ENCODE measurements at places on chromosomes 7 and 10. TPM values are rescaled to one million over a fixed set of nuclear protein-coding genes. Genes with fewer than 3 reads are reported as not detected.

NKX2-3 gene
- total RNA-seq: 0.40 TPM

DNA sequence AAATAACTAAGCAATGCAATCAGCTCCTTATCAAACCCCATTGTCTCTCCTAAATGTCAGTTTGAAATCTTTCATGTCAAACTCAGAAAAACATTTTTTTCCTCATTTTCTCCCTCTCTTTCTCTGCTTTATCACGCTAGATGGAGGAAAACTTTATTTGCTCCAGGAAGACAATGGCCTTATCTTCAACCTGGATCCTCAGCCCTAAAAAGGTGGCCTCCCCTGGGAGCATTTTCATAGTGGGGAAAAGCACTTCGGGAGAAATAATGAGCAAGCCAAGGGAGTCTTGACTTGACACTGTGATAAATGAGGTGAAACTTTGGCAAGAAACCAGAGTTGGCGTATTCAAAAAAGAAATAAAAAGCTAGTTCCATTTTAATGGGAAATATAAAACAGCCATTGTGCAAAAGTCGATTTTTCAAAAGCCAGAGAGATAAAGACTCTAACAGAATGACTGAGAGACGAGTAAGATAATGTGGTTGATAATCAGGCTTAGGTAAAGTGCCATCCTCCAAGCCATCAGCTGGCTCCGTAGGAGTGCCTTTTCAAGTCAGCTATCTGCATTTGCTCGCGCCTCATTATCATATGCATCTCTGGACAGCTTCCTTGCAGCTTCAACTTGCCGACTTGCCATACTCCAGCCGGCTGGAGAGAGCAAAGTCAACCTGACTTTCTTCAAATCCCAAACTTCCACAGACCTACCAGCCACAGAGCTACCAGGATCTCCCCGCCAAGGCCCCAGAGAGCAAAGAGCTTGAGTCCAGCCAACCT, 19.9 kb downstream of the HABP2 start:
- no peak overlapping the region for H3K4me3 ChIP-seq
- no peak for DNase-seq
- H3K27ac ChIP-seq: no peak overlapping the region
- H3K4me1 ChIP-seq: no peaks in the 10 kb centered on the region

- H3K4me3 ChIP-seq: no peak overlapping the region
- H3K36me3 ChIP-seq: no peaks in the 10 kb centered on the region
- no peak overlapping the region for H3K27ac ChIP-seq
- no peak for DNase-seq
- H3K4me1 ChIP-seq: no peaks in the 10 kb centered on the region
Observed at GRCh38 chr7:148478551-148478950, 112.0 kb upstream of the C7orf33 start.

GRCh38 chr10:33005322-33006301, 47.6 kb upstream of the ITGB1 start:
- H3K36me3 ChIP-seq: no peaks in the 10 kb centered on the region
- H3K4me1 ChIP-seq: peaks cover 3% of the 10 kb centered on the region
- no peaks in the 10 kb centered on the region for H3K27me3 ChIP-seq
- H3K27ac ChIP-seq: peak overlapping the region; percentile 87

HSPA12A gene
- 2.3 TPM for total RNA-seq

AZGP1 gene
- total RNA-seq: 0.66 TPM

CD36 gene
- 4.0 TPM for total RNA-seq

- no peaks in the 10 kb centered on the region for H3K27me3 ChIP-seq
- H3K27ac ChIP-seq: no peak overlapping the region
- H3K4me3 ChIP-seq: no peak overlapping the region
- DNase-seq: no peak
Observed at GRCh38 chr7:38105874-38106483, 72.1 kb upstream of the STARD3NL start.

TRIM56 gene
- 19.6 TPM for total RNA-seq

- DNase-seq: no peak
- no peak overlapping the region for H3K27ac ChIP-seq
- no peaks in the 10 kb centered on the region for H3K27me3 ChIP-seq
- H3K4me3 ChIP-seq: no peak overlapping the region
Observed at GRCh38 chr10:111037858-111038257, 39.0 kb upstream of the ADRA2A start.

- no peak overlapping the region for H3K27ac ChIP-seq
- no peaks in the 10 kb centered on the region for H3K4me1 ChIP-seq
- DNase-seq: no peak
- H3K27me3 ChIP-seq: no peaks in the 10 kb centered on the region
- H3K36me3 ChIP-seq: no peaks in the 10 kb centered on the region
- no peak overlapping the region for H3K4me3 ChIP-seq
Observed at GRCh38 chr10:46068117-46068516, 22.0 kb upstream of the MSMB start.

- H3K4me1 ChIP-seq: no peaks in the 10 kb centered on the region
- no peaks in the 10 kb centered on the region for H3K27me3 ChIP-seq
- no peak overlapping the region for H3K4me3 ChIP-seq
- no peak overlapping the region for H3K27ac ChIP-seq
Observed at GRCh38 chr10:122588381-122588780, 27.8 kb downstream of the DMBT1 start.

- peaks cover 25% of the 10 kb centered on the region for H3K4me1 ChIP-seq
- no peaks in the 10 kb centered on the region for H3K27me3 ChIP-seq
- peak overlapping the region; percentile 97 for H3K4me3 ChIP-seq
- no peak for DNase-seq
- H3K36me3 ChIP-seq: peaks cover 26% of the 10 kb centered on the region
- peak overlapping the region; percentile 100 for H3K27ac ChIP-seq
Observed at GRCh38 chr7:26202019-26202990, 760 bp downstream of the CBX3 start.

DNA sequence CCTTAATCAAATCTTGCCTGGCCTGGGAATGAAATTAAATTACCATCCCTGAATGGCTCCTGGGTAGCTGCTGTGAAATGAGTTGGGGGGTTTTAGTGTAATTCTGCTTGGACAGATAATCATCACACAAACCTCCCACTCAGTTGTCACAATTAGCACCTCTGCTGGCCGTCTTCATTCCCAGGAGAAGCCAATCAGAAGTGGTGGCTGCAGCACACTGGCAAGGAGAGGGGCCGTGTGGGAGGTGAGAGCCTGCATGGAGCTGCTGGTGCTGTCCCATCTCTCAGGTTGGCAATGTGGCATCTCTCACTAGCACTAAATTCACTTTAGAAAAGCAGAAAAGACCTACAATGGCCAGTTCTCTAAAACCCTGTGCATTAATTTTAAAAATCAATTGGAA, 92.5 kb downstream of the NT5C2 start:
- DNase-seq: no peak
- H3K36me3 ChIP-seq: peaks cover 99% of the 10 kb centered on the region
- H3K27me3 ChIP-seq: no peaks in the 10 kb centered on the region
- H3K27ac ChIP-seq: no peak overlapping the region
- no peak overlapping the region for H3K4me3 ChIP-seq
- no peaks in the 10 kb centered on the region for H3K4me1 ChIP-seq

GRCh38 chr7:135753616-135754413, 5.2 kb upstream of the FAM180A start:
- no peak overlapping the region for H3K4me3 ChIP-seq
- no peaks in the 10 kb centered on the region for H3K36me3 ChIP-seq
- H3K27me3 ChIP-seq: no peaks in the 10 kb centered on the region
- H3K27ac ChIP-seq: no peak overlapping the region
- DNase-seq: no peak

DNA sequence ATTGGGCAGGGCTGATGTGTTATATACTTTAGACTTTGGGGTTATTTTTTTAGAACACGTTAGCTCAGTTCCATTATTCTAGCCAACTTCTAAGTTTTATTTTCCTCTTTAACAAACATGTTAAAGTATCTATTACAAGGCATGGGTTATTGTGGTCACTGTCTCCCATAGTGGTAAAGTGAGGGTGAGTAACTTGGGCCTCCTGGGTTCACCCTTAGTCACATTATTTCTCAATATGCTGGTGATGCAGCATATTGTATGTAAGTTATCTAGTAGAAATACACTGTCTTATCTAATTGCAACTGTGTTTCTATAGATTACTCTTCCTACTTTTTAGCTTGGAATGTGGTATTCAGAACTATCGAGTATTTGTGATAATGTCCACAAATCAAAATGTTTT, 65.9 kb downstream of the BBS9 start:
- no peak overlapping the region for H3K27ac ChIP-seq
- H3K27me3 ChIP-seq: no peaks in the 10 kb centered on the region
- H3K4me3 ChIP-seq: no peak overlapping the region
- H3K4me1 ChIP-seq: no peaks in the 10 kb centered on the region
- H3K36me3 ChIP-seq: no peaks in the 10 kb centered on the region

GRCh38 chr7:136036336-136036735, 59.2 kb upstream of the MTPN start:
- H3K27me3 ChIP-seq: no peaks in the 10 kb centered on the region
- H3K27ac ChIP-seq: no peak overlapping the region
- H3K4me1 ChIP-seq: peaks cover 1% of the 10 kb centered on the region
- H3K4me3 ChIP-seq: no peak overlapping the region

TMEM120A gene
- 21.0 TPM for total RNA-seq

GRCh38 chr7:51314726-51315125, 1.9 kb downstream of the COBL start:
- no peak for DNase-seq
- peaks cover 3% of the 10 kb centered on the region for H3K4me1 ChIP-seq
- no peaks in the 10 kb centered on the region for H3K36me3 ChIP-seq
- no peak overlapping the region for H3K4me3 ChIP-seq

GRCh38 chr10:80351220-80351619, 5.3 kb downstream of the DYDC1 start:
- H3K27ac ChIP-seq: no peak overlapping the region
- no peaks in the 10 kb centered on the region for H3K27me3 ChIP-seq
- H3K4me1 ChIP-seq: peaks cover 1% of the 10 kb centered on the region
- H3K4me3 ChIP-seq: no peak overlapping the region
- no peaks in the 10 kb centered on the region for H3K36me3 ChIP-seq

Measured in esophagus squamous epithelium (tissue), 5 donors.